ENCODE measurements at places on chromosomes 6 and 20.

- no peak for DNase-seq
Measured at GRCh38 chr6:159117563-159117962, 51.6 kb upstream of the FNDC1 start.

GRCh38 chr20:50285376-50286173 lies 94.9 kb downstream of the CEBPB start:
- no peak for DNase-seq

GRCh38 chr6:156525541-156525940 lies 251.6 kb upstream of the ARID1B start:
- no peak for DNase-seq

DNA sequence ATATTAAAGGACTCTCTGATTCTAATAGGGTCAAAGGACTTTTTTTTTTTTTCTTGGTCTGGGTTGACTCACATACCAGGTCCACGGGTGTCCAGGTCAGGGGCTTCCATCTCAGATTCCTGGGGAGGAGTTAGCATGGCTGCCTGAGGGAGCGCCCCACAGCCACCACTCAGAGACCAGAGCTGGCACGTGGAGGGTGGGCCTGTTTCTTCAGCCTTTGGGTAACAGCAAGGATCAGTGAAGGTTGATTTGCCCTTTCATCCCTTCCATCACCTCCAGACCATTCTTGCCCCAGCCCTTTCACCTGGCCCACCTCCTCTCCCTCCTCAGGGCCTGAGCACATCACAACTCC lies 5.9 kb upstream of the GPSM3 start:
- DNase-seq, result peak; percentile 41

GRCh38 chr20:15111654-15112053 lies 774.2 kb upstream of the FLRT3 start:
- DNase-seq, result no peak
